ENCODE measurements at places on chromosomes 6 and 20.

DNA sequence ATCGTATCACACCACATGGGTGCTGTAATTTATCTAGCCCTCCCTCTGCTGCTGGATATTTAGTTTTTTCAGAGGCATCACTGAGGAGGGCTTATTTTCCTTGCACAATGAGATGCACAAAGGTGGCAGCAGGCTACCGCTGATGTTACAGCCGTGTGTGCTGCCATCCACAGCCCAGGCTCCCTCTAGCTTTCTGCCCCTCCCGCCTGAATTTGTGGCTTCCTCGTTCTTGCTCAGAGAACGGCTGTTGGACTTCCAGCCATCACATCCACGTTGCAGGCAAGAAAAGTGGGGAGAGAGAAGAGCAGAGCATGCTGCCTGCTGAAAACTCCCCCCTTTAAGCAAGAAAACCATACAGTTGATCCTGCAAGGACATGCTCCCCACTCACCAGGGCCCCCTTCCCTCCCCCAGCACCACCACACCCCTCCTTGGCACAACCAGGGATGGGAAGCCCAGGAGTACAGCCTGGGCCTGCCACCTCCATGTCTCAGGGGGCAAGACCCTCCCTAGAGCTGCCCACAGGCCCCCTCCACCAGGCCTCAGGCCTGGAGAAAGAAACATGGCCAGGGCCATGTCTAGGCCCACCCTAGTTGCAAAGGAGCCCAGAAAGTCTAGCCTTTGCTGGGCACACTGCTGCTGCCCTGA is 102.6 kb downstream of the MRPL14 start:
- no peak for DNase-seq

DNA sequence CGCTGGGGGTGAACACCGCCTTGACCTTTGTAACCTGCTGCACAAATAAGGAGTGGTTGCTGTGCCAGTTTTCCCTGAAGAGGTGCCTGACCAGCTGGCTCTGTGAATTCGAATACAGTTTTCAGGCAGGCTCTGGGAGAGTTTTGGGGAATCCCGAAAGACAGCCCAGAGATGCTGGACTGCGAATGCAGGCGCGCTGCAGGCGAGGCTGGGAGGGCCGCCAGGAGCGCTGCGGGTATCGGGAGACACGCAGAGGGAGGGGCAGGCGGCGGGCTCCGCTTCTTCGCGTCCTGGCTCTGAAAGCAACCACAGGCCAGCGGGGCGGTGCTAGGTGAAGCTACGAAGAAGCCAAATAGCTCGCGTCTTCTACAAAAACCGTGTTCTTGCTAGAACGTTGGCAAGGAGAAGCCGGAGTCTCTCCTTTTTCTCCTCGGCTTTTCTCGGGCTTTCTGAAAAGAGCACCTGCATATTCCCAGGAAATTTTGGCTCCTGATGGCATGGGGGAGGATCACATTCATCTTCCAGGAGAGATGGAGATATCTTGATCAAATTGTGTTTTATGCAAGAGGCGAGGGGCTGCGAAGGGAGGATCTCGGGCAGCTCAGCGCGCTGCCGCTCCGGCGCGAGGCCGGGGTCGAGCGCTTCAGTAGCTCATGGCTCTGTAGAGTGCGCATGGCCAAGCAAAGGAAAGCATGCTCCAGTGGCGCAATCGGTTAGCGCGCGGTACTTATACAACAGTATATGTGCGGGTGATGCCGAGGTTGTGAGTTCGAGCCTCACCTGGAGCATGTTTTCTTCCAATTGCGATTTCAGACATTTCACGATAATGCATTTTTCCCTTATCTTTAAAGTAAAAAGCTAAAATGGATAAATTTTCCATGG is 158.1 kb upstream of the ZNF184 start:
- DNase-seq = peak; percentile 82

GRCh38 chr6:74557236-74557635 is 648.6 kb downstream of the COL12A1 start:
- no peak for DNase-seq

DNA sequence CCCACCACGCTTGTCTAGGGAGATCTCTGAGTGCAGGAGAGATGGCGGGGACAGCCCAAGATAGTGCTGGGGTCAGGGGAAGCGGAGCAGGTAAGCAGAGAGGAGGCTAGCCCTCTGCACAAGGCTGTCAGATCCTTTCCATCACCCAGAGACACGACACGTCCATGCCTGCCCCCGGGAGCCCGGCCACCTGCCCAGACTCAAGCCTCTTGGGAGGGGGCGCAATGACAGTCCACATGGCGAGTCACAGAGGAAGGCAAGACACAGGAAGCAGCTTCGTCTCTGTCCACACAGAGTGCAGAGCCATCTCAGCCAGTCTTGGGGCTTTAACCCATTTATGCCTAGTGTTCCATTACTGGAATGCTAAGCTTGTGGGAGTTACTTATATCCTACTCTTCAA is 78.4 kb downstream of the PREX1 start:
- no peak for DNase-seq

- no peak for DNase-seq
Observed at GRCh38 chr6:15829156-15829555, 166.3 kb upstream of the DTNBP1 start.

- DNase-seq = no peak
Observed at GRCh38 chr6:169938262-169938701, 186.9 kb downstream of the ERMARD start.

- no peak for DNase-seq
Observed at GRCh38 chr6:118551063-118552053, 3.3 kb downstream of the PLN start.

GRCh38 chr6:148192310-148192709 is 150.3 kb upstream of the SASH1 start:
- DNase-seq = no peak

DNA sequence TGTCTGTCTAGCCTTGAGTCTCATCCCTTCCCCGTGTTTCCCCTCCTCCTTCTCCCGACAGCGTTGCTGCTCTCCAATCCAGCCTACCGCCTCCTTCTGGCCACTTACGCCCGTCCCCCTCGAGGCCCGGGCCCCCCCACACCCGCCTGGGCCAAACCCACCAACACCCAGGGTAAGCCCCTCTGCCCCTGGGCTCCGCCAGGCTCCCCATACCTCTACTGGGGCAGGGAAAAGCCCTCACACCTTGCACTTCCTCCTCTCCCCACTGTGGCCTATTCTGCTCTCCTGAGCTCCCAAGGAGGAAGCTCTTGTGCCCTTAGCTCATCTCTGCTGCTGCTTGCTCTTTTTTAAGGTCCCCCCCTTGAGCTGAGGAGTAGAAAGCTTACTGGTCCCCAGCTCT is 11.0 kb downstream of the DDR1 start:
- DNase-seq = no peak

- no peak for DNase-seq
Observed at GRCh38 chr6:12150812-12151432, 138.8 kb downstream of the HIVEP1 start.

- DNase-seq = no peak
Observed at GRCh38 chr20:1830240-1830639, 65.0 kb upstream of the SIRPA start.

DNA sequence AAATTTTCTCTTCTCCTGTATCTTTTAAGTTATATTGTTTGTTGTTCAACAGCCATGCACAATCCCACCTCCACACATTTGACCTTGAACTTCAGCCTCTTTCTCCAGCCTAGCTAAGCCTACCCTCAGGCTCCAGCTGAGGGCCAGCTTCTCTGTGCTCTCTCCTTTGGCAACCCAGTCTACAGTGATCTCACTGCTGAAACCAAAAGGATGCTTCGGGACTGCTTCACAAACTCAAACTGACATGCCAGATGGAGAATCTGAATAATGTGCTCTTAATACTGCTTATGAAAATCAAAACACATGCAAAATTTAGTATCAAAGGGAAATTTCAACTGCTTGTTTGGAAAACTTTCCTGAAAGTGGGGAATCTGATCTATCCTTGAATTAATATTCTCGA is 16.1 kb upstream of the RIN2 start:
- DNase-seq = no peak

- no peak for DNase-seq
Observed at GRCh38 chr20:43472671-43473380, 15.1 kb downstream of the SRSF6 start.

DNA sequence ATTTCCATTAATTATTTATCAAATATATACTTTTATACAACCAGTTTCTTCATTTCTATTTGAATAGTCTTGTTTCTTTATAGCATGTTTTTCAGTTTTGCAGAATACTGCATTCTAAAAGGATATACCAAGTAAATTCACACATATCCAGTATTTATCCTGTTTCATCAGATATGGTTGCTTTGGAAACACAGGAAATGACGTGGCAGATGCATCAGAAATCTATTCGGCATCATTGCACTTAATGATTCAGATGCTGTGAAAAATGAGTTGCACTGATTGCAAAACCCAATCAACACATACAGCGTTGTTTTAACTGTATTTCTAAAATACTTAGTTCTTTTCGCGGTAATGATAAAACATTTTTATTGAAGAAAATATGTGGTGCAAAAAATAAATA is 594.9 kb downstream of the CDH26 start:
- no peak for DNase-seq

GRCh38 chr6:40963019-40963418 is 76.0 kb downstream of the UNC5CL start:
- DNase-seq = no peak

Data from type B pancreatic cell (in vitro differentiated cells).